HFF-Myc (cell line): ENCODE measurements at places on chromosomes 11 and 22.

DNA sequence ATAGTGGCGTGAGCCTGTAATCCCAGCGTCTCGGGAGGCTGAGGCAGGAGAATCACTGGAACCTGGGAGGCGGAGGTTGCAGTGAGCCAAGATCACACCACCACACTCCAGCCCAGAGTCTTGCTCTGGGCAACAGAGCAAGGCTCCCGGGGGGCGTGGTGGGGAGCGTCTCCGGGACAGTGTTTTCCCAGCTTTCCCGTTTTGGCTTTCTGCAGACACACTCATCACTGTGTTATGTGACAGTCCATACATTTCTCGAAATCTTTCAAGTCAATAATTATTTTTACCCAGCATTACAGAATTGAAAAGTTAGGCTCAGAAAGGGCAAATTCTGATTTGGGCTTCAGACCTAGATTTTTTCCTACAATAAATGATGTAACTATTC is 31.7 kb downstream of the NEAT1 start:
- DNase-seq: no peak

DNA sequence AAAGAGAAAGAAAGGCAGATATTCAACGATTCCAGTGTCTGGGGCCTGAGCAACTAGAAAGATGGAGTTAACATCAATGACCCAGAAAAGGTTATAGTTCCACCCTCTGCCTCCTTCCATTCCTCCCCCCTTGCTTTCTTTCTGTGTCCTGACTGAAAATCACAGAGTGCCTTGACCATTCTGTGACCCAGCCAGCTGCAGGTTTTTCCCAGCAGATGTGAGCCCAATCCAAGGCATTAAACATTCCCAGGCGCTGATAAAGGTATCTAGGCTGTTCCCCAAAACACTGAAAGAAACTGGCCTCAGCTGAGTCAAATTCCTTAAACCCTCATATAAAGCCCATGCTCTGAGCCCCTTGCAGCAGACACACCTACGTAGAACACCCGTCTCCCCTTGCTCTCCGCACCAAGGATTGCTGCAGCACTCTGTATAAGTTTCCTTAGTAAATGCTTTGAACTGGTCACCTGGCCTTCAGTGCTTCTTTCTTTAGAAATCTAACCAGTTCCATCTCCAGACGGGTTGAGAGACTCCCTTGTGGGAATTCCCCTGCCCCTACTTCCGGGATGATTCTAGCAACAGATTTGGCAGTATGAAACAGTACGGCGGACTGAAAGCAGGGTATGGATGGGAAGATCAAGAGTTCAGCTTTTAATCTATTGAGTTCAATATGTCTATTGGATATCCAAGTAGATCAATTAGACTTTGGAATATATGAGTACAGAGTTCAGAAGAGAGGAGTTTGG is 48.8 kb upstream of the ZC3H12C start:
- no peak for DNase-seq

DNA sequence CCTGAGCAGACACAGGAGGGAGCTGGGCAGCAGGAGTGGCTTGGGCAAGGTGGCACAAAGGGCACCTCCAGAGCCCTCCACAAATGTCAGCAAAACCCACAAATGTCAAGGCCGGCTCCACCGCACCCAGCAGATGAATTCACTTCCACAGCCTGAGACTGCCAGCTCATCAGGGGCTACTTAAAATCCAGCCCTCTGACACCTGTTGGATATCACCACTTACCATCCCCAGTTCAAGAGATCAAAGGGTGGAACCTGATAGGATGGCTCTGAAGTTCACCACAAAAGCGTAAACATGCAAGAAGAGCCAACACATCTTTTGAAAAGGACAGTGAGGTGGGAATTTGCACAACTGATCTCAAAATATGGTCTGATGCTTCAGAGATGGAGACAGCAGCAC is 168.6 kb upstream of the GRK3 start:
- no peak for DNase-seq

- DNase-seq: no peak
These were observed 93.3 kb downstream of the ZBTB16 start for GRCh38 chr11:114152785-114153184.

- DNase-seq: peak; percentile 2
These were observed 298.4 kb upstream of the LUZP2 start for GRCh38 chr11:24198481-24198880.

DNA sequence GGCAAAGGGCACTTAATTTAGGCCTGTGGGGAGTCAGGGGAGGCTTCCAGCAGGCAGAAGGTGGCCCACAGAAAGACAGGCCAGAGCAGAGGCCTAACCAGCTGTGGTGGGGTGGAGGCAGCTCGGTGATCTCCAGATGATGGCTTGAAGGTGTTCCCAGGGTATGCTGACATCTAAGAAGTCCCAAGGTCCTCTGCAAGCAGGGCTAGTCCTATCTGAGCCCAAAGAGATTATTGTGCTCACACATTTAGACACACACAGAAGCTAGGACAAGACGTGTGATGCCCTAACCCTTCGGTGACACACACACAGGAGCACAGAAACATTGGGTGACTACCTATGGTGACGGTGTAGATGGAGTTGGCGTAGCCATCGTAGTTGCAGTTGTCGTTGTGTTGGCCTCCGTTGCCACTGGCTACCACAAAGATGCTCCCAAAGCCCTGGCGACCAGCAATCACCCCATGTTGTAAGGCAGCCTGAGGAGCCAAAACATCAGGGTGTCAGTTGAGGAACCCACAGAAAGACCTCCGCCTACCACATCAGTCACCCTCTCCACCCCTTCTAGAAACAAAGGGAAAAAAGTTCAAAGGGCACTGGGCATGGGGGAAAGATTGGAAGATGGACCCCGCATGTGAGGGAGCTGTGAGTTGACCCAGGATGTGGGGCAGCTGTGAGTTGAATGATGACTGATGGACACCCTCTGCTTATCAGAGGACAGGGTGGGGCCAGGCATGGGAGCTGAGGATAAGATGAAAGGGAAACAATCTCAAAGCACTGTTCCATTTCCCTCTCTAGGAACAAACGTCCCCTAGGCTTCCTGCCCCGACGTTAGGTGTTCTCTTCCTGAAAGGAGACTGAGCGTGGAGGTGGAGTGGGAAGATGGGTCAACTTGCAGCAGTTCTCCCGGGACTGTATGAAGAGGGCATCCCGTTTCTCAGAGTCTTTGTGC is 7.9 kb downstream of the PCSK7 start:
- DNase-seq: no peak

- DNase-seq: no peak
These were observed 107.8 kb upstream of the NAV2 start for GRCh38 chr11:19604679-19605375.

GRCh38 chr11:74014880-74015279 is 6.0 kb upstream of the UCP3 start:
- DNase-seq: no peak

DNA sequence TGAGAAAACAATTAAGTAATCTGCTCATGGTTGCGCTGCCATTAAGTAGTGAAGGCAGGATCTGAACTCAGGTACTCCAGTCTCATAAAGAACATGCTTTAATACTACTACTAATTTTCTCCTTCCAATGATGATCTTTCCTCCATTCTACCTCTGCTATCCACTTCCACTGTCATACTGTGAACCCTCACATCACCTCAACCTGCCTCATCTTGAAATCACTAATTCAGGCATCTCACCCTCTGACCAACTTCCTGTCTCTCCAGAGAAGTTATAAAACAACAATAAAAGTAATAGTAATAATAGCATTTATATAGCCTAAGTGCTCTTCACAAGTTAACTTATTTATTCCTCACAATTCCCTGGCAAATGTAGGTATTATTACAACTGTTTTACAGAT is 57.1 kb upstream of the PSMA1 start:
- DNase-seq: no peak

- peak; percentile 97 for DNase-seq
These were observed at the start of the genes CHEK2 and HSCB for GRCh38 chr22:28741785-28742561. Gene CHEK2 (minus strand): TSS chr22:28741820. CDS start chr22:28734721, 7,099 bp downstream. Gene HSCB (plus strand): TSS chr22:28742039. CDS start chr22:28742096, 57 bp downstream.

GRCh38 chr11:69218271-69218682 is 62.5 kb downstream of the SMIM38 start:
- DNase-seq: peak; percentile 33

DNA sequence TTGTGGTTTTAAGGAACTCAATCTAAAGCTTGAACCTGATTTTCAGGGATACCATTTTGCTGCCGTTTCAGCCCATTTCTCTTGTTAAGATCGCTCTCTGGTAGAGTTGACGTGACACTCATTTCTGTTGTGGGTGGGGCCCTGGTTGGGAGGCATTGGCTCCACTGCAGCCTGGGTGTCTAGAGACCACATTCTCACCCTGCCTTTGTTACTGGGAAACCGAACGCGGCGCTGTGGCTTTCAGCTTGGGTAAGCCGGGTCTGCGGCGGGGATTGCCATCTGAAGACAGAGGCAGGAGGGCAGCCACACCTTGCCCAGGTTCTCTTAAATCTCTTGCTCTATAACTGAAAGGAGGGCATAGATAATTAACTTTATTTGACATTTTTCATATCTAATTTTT is 3.2 kb downstream of the EHF start:
- no peak for DNase-seq

- DNase-seq: no peak
These were observed 14.0 kb upstream of the VWCE start for GRCh38 chr11:61309141-61309540.

- no peak for DNase-seq
These were observed 706 bp downstream of the SF1 start for GRCh38 chr11:64777449-64778222.

- DNase-seq: no peak
These were observed 45.6 kb upstream of the POLD3 start for GRCh38 chr11:74546752-74547151.

GRCh38 chr11:99343117-99343516 is 322.4 kb downstream of the CNTN5 start:
- no peak for DNase-seq

DNA sequence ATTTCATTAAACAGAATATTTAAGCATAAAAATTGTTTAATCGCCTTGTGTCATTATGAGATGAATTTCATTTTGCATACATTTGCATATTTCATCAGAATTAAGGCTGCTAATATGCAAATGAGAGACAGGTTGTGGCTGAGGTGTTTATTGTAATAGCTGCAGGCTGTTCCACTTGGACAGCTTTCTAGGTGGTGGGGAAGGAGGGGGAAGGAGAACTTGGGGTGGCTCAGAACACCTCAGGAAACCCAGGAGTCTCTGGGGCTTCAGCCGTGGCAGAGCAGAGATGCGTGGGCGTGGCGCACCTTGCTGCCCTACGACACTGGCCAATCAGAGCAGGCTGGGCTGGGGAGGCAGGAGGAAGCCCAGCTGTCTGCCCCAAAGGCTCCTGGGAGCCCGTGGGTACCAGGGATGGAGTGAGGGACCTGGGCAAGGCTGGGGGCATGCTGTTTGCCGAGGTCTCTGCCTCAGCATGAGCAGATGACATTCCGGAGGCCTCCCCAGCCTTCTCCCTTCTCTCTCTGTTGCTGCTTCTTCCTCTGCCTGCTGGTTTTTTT is 542.9 kb downstream of the MN1 start:
- no peak for DNase-seq

- no peak for DNase-seq
These were observed 53.3 kb upstream of the SUSD2 start for GRCh38 chr22:24128021-24128420.

GRCh38 chr11:96055706-96056387 is 131.9 kb upstream of the MTMR2 start:
- DNase-seq: no peak

DNA sequence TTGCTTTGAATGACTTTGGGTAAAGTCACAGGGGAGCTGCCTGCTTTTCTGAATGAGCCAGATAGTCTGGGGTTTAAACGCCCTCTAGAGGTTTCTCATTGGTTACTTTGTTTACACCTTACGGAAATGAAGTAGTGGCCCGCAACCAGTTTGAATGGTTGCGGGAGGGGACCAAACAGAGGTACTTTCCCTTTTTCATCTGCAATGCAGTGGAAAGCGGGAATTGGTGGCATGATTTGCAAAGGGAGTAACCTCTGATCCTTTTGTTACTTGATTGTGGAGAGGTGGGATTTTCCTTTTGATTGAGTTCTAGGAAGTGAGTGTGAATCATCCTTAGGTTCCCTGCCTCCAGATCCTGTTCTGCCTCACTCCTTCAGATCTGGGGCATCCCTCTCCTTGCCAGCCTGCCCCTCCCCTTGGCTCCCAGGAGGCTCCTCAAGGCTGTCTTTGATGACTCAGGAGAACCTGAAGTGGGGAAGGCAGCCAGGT is 15.9 kb upstream of the GLYATL1 start:
- no peak for DNase-seq

- DNase-seq: no peak
These were observed 345.8 kb downstream of the BRD1 start for GRCh38 chr22:49481659-49482399.
